ENCODE measurements at places on chromosomes 6 and 20. TPM values are rescaled to one million over a fixed set of nuclear protein-coding genes. Genes with fewer than 3 reads are reported as not detected.

RUNX2 gene
- total RNA-seq = 4.4 TPM

ATXN1 gene
- total RNA-seq = 21.5 TPM

ZC2HC1B gene
- total RNA-seq = not detected

RAET1G gene
- total RNA-seq = 1.9 TPM

SLC32A1 gene
- total RNA-seq = not detected

CDKN1A gene
- total RNA-seq = 290 TPM

CRISP2 gene
- total RNA-seq = not detected

SLC22A3 gene
- 6.3 TPM for total RNA-seq

All from cardiac ventricle fibroblast (primary cell).